Erythroblast (primary cell): ENCODE measurements at places on chromosomes 16 and 17.

GRCh38 chr16:65758620-65759019 lies 607.9 kb upstream of the CDH5 start:
- no peak for DNase-seq

DNA sequence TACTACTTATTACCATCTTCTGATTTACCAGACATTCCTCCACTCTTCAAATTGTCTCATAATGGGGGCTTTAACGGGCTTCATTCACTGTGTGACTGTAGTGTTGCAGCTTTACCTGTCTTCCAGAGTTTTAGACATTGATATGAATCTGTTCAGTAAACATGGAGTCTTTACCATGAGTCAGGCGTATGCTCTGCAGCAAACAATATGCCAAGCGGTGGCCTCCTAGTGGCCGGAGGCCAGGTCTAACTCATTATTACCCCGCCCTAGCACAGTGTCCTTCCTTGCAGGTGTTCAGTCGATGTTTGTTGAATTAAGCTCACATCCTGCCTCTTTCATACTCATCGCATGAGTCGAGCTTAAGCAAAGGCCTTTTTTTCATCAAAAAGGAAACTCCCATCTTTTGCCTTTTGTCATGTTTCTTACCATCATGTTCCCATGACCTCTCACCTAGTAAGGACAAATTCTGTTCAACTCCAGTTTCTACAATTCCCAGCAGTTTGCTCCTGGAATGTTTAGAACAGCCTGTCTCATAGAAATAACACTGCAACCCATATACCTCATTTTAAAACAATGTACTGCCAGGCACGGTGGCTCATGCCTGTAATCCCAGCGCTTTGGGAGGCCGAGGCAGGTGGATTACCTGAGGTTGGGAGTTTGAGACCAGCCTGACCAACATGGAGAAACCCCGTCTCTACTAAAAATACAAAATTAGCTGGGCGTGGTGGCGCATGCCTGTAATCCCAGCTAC lies 39.4 kb downstream of the TUBD1 start:
- DNase-seq: no peak

DNA sequence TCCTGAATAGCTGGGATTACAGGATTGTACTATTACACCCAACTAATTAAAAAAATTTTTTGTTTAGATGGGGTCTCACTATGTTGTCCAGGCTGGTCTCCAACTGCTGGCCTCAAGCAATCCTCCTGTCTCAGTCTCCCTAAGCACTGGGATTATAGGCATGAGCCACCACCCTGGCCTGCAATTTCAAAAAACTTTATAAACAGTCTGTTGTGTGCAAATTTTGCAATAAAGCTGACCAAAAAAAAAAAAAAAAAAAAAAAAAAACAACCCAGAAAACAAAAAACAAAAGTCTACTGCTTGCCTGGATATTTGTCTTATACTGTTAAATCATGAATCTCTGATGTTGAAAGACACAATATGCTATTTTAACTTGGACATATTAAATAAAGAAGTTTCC lies 4.4 kb downstream of the CREBBP start:
- no peak for DNase-seq

DNA sequence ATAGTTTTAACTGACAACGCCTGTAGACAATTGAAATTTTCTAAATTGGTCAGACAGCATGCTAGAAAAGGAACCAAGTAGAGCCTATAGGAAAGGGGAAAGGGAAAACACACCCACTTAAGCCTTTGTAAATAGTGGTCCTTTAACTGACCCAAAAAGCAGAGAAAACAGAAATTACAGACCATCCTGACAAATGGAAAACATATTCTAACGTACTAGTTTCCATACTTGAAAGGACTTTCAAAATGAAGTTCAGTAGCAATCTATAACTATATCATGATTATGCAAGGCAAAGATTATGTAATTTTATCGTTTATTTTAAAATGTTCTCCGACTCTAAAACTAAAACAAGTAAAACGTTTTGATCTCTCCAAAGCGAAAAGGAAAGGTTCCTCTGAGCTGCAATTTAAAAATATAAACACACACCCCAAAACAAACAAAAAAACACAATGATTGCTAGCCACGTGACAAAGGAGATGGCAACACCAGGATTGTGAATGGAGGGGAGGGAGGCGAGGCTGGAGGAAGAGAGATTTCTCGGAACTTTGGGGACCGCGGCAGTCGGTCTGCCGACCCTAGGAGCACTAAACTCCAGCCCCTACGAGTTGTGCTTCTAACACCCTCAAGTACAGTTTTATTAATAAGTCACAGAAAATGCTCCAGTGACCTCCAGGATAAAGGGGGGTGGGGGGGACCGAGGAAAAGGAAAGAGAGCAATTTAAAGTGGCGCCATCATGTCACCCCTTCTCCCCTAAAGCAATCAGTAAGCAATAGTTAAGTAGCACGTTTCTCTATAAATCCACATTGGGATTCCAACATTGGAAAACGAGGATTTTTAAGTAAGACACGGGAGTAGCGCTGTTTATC lies 1.7 kb downstream of the KANSL1 start:
- DNase-seq: peak; percentile 75

GRCh38 chr17:71628306-71628705 lies 492.5 kb upstream of the SOX9 start:
- DNase-seq: no peak
